Naive thymus-derived CD8-positive, alpha-beta T cell (primary cell): ENCODE measurements at places on chromosomes 12 and 14.

DNA sequence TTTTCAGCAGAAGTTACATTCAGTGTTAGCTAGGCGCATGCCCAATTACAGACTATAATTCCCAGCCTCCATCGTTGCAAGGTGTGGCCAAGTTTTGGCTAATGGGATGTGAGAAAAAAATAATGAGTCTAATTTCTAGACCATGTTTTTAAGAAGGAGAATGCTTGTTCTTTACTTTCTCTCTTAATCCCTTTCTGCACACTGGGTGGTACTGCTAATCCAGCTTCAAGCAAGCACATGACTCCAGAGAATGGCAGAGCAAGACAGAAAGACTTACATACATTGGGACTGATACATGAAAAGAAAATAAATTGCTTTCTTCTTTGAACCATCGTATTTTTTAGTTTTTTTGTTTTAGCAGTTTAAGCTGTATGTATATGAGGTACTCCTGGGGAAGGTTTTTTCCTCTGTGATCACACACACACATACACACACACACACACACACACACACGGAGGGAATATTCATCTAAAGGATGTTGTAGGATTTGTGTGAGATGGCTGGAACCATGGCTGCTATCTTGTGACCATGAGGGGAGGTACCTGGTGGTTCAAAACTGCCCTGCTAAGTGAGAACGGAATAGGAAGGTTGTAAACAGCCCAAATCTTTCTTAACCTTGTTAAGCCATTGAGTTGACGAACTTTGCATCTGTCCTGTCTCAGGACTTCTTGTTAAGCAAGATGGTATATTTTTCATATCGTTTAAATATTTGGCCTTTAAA, 34.3 kb upstream of the LTA4H start:
- DNase-seq, result no peak
- no peak overlapping the region for H3K4me3 ChIP-seq
- H3K27me3 ChIP-seq, result no peaks in the 10 kb centered on the region
- H3K27ac ChIP-seq, result no peak overlapping the region
- no peaks in the 10 kb centered on the region for H3K36me3 ChIP-seq
- peaks cover 10% of the 10 kb centered on the region for H3K4me1 ChIP-seq

GRCh38 chr12:67698672-67699581, 50.4 kb downstream of the DYRK2 start:
- peak overlapping the region; percentile 82 for H3K4me3 ChIP-seq
- DNase-seq, result peak; percentile 44
- H3K27me3 ChIP-seq, result no peaks in the 10 kb centered on the region
- H3K4me1 ChIP-seq, result peaks cover 25% of the 10 kb centered on the region
- H3K36me3 ChIP-seq, result no peaks in the 10 kb centered on the region
- peak overlapping the region; percentile 70 for H3K27ac ChIP-seq

DNA sequence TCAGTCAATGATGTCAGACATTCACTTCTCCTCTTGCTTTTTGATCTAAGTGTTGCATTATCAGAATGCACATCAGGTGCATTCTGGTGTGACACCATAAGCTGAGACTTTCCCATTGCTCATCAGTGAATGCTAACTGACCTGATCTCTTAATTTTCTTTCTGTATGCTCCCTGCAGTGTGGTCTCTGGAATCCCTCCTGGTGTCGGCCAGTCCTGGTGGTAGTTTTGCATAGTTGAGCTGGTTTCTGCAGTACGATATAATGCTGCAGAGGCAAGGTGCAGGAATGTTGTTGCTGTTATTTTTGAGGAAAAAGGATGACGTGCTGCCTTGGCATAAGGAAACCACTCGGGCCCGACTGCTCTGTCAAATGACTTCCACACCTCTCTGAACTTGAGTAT, 11.0 kb upstream of the SRP54 start:
- H3K27me3 ChIP-seq, result no peaks in the 10 kb centered on the region
- no peak overlapping the region for H3K27ac ChIP-seq
- DNase-seq, result no peak
- H3K4me1 ChIP-seq, result peaks cover 9% of the 10 kb centered on the region
- no peak overlapping the region for H3K4me3 ChIP-seq

DNA sequence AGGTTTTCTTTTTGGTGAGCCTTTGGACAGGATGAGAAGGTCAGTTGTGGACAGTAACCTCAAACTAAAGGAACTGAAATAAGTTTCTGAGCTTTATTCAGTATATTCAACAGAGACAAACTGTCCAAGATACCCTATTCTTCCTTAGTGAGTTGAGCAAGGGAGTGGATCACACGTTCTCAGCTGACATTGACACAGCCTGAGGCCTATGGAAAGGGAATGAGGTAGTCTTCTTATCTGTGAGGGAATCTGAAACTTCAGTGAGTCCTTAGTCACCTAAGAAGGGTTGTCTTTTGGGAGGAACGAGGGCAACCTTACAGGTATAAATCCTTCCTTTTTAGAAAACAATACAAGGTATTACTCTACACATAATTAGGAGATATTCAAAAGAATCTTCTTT, 5.0 kb upstream of the NUBPL start:
- H3K27ac ChIP-seq, result no peak overlapping the region
- DNase-seq, result no peak
- H3K4me1 ChIP-seq, result peaks cover 10% of the 10 kb centered on the region
- H3K27me3 ChIP-seq, result peaks cover 21% of the 10 kb centered on the region
- H3K36me3 ChIP-seq, result no peaks in the 10 kb centered on the region

DNA sequence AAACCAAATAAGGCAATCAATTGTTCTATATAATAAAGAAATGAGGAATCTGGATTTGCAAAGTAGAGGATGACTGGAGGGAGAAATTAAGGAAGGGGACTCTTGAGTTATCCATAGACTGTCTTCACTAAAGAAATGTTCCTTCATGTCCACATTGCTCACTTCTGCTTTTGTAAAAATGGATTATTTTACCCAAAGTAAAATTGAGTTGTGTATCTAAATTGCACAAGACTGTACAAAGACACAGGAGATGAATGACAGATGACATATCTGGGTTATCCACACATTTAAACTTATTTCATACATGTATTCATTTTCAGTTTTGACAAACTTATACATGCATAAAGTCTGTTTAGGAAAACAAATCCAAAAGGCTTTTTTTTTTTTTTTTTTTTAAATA, 11.3 kb downstream of the ATP2B1 start:
- H3K27ac ChIP-seq, result no peak overlapping the region
- H3K36me3 ChIP-seq, result no peaks in the 10 kb centered on the region
- H3K27me3 ChIP-seq, result no peaks in the 10 kb centered on the region
- H3K4me1 ChIP-seq, result peaks cover 76% of the 10 kb centered on the region
- no peak overlapping the region for H3K4me3 ChIP-seq
- no peak for DNase-seq

DNA sequence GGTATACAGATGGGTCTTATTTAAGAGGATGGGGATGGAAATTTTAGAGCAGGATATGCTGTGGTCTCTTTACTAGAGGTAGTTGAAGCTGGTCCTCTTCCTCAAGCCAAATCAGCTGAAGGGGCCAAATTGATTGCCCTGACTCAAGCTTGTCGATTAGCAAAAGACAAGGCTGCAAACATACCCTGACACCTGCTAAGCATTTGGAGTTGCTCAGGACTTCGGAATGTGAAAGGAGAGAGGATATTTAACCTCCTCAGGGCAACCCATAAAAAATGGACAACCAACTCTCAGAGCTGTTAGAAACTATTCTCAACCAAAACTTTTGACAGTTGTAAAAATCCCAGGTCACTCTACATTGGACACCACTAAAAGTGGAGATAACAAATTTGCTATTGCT, 15.6 kb downstream of the PTGDR start:
- no peaks in the 10 kb centered on the region for H3K27me3 ChIP-seq
- no peaks in the 10 kb centered on the region for H3K36me3 ChIP-seq
- H3K4me1 ChIP-seq, result peaks cover 34% of the 10 kb centered on the region
- no peak overlapping the region for H3K4me3 ChIP-seq

- H3K36me3 ChIP-seq, result peaks cover 60% of the 10 kb centered on the region
- no peak overlapping the region for H3K4me3 ChIP-seq
- no peak for DNase-seq
- H3K27me3 ChIP-seq, result no peaks in the 10 kb centered on the region
- no peaks in the 10 kb centered on the region for H3K4me1 ChIP-seq
These were observed 10.9 kb downstream of the TMEM260 start for GRCh38 chr14:56590535-56590960.

DNA sequence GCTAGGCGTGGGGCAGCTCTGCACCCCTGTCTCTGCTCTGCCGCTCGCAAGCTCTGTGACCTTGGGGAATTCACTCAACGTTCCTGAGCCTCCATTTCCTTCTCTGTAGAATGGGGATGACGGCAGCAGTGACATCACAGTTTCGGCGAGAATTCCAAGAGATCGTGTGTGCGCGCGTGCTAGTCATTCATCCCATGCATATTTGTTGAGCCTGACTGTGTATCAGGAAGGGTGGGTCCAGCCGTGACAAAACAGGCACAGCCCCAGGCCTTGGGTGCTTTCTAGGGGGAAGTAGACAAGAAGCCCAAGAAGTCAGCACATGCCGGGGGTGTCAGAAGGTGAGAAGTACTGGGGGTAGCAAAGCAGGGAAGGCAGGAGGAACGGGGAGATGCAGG, 145.6 kb upstream of the NCOR2 start:
- H3K27ac ChIP-seq, result peak overlapping the region; percentile 77
- no peaks in the 10 kb centered on the region for H3K36me3 ChIP-seq
- no peak for DNase-seq
- no peaks in the 10 kb centered on the region for H3K27me3 ChIP-seq
